ENCODE measurements at places on chromosomes 2 and 18. TPM values are rescaled to one million over a fixed set of nuclear protein-coding genes. Genes with fewer than 3 reads are reported as not detected.

DNA sequence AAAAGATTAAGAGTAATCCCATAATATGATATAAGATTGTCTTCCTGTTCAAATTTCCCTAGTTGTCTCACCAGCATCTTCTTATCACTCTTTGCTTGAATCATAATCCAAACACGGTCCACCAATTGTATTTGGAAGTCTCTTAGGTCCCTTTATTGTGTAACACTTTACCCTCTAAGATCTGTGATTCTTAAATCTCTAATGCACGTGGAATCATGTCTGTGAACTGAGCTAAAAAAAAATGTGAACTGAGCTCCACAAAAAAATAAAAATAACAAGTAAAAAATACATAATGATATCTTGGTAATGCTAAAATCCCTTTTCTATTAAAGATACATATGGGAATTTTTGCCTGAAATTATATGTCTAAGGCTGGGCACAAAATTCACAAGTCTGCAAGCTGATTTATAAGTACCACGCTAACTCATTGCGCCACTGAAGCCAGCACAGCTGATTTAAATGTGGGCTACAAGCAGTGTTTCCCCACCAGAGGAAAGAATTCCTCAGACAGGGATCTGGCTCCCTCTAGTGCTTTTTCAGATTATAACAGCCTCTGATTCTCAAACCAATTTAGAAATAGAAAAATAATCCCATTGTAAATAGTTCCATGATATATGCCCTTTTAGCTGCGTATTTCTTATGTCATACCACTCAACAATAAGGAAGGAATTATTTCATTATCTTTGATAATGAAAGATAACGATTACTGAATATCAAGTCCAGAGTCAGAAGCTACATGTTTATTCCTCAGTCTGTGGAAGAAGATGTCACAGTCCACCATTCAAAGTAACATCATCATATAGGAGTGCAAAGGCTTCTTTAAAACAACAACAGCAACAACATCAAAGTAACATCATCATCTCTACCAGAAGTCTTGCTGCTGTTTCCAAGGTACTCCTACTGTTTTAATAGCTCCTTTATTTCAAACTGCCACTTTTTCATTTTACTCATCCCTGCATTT is 22.9 kb downstream of the RBM43 start:
- peak; percentile 69 for DNase-seq

DNA sequence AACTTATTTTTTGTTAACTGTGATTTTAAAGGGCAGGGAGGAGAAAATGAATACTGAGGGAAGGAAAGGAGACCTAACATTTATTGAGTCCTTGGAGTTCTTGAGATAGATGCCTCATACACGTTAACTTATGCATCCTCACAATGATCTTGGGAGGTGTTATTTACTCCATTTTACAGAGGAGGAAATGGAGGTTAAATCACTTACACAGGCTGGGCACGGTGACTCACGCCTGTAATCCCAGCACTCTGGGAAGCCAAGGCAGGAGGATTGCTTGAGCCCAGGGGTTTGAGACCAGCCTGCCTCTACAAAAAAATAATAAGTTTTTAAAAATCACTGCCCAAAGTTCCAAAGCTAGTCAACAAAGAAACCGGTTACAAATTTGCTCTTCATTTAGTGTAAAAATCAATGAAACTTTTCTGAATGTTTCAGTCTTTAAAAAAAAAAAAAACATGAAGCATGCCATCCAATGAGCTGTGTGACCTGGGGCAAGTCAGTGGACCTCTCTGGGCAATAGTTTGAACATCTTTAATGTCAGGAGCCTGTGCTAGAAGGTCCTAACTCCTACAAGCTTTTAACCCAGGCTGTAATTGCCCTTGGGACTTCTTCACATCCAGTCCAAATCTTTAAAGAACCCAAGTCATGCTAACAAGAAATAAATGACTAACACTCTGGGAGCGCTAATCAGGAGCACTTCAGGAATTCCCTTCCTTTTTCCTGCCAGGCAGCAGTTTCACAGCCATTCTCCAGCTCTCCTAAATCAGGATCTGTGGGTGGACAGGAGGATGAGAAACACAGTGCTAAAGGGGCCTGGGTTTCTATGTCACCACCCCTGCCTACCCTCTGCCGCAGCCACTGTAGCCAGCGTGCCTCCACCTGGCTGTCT is 176.4 kb downstream of the TMEM247 start:
- DNase-seq = peak; percentile 39

- DNase-seq = no peak
Measured at GRCh38 chr2:60519231-60519863, 34.1 kb downstream of the BCL11A start.

GRCh38 chr2:199136681-199137080 is 321.1 kb downstream of the SATB2 start:
- peak; percentile 52 for DNase-seq

DNA sequence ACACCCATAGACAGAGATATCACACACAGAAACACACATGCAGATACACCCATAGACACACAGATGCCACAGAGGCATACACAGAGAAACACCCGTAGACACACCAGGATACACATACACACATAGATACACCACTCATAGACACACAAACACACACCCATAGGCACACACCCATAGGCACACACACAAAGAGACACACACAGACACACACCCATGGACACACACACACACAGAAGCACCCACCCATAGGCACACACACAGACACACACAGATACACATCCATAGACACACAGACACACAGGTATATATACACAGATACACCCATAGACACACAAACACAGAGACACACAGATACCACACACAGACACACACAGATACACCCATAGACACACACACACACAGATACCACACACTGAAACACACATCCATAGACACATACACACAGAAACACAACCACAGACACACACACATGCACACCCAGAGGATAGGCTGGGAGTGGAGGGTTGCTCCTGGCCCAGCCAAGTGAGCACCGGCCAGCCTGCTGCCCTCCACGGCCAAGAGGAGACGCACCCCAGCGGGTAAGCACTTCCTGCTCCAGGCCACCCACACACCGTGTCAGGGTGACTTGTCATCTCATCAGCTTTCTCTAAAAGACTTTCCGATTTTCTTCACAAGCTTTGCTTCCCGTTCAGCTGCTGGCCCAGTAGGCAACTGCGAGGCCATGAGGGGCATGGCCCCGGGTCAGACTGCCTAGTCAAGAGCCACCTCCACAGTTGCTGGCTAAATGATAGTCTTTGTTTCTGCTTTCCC is 14.1 kb upstream of the CNNM3 start:
- DNase-seq = no peak

GRCh38 chr18:26941584-26941983 is 76.1 kb upstream of the AQP4 start:
- peak; percentile 31 for DNase-seq

DNA sequence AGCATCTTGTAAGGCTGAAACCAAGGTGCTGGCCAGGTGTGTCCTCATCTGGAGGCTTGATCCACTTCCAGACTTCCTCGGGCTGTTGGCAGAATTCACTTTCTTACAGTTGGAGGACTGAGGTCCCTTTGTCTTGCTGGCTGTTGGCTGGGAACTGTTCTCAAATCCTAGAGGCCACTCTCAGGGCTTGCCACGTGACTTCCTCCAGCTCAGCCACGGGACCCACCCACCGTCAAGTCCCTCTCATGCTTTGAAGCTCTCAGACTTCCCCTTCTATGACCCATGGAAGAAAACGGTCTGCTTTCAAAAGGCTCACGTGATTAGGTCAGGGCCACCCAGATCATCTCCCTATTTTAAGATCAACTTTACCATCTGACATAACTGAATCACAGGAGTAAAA is 77.1 kb downstream of the SMAD4 start:
- DNase-seq = no peak

GRCh38 chr2:233410196-233410760 is 56.0 kb downstream of the DGKD start:
- DNase-seq = no peak

DNA sequence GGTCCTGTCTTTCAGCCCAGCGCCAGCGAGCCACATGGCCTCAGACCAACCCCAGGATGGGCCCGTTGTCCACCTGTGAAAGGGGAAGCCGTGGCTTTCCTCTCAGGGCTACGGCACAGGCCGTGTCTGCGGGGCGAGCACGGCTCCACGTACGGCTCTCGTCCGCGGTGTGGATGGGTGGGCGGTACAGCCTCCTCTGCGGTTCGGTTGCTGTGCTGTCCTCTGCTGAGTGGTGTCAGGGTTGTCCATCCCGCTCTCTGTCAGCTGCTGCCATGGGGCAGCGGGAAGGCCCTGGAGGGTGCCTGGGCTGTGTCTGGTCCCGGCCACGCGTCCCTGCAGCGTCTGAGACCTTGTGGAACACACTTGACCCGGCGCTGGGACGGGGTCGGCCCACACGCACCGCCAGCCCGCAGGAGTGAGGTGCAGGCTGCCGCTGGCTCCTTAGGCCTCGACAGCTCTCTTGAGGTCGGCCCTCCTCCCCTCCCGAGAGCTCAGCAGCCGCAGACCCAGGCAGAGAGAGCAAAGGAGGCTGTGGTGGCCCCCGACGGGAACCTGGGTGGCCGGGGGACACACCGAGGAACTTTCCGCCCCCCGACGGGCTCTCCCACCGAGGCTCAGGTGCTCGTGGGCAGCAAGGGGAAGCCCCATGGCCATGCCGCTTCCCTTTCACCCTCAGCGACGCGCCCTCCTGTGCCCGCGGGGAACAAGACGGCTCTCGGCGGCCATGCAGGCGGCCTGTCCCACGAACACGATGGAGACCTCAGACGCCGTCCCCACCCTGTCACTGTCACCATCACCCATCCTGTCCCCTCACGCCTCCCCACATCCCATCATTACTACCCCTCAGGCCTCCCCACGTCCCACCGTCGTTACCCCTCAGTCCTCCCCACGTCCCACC is 128.7 kb downstream of the NFATC1 start:
- no peak for DNase-seq

GRCh38 chr2:240818293-240819125 is 1.5 kb downstream of the KIF1A start:
- DNase-seq = no peak

GRCh38 chr2:151905963-151906632 is 77.9 kb upstream of the ARL5A start:
- DNase-seq = no peak

- DNase-seq = no peak
Measured at GRCh38 chr2:501130-501529, 176.1 kb downstream of the TMEM18 start.

GRCh38 chr2:75788154-75788553 is 77.4 kb upstream of the GCFC2 start:
- peak; percentile 39 for DNase-seq

- DNase-seq = no peak
Measured at GRCh38 chr2:221137385-221137784, 434.7 kb downstream of the EPHA4 start.

DNA sequence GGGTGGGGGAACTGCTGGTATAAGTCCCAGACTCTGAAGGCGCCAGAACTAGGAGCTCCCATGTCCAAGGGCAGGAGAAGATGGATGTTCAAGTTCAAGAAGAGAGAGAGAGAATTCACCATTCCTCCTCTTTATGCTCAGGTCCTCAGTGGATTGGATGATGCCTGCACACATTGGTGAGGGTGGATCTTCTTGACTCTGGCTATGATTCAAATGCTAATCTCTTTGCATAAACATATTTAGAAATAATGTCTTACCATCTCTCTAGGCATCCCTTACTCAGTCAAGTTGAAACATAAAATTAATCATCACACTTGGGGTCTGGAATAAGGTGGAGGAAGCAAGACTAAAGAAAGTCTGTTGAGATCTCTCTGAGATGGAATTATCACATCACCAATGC is 210.6 kb upstream of the CHST9 start:
- DNase-seq = no peak

Gene FEZ2
- 46.3 TPM for total RNA-seq

Gene DNAJC5G
- not detected for total RNA-seq

Gene ZNF396
- 0.79 TPM for total RNA-seq

Gene ZNF804A
- total RNA-seq = not detected

Gene COL4A4
- 0.13 TPM for total RNA-seq

Gene PPP4R1
- 199 TPM for total RNA-seq

Gene FEV
- not detected for total RNA-seq

Gene POMC
- 0.64 TPM for total RNA-seq
